ENCODE measurements at places on chromosomes 2 and 18.

DNA sequence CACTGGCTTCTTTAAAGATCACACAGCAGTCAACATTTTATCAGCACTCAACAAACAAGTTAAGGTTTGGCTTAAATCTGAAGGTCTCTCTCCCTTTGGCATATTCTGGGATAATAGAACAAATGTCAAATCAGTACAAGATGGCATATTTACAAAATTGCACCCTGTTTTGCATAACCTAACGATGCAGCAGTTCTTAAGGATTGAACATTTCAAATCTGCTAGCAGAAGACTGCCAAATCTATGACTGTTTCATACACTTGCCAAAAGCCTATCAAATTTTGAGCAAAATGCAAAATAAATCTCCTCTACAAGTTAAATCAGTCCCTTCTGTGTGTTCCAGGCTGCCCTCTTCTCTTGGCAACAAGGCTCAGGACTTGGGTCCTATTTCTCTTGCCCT, 73.6 kb downstream of the DPP4 start:
- no peak for DNase-seq

DNA sequence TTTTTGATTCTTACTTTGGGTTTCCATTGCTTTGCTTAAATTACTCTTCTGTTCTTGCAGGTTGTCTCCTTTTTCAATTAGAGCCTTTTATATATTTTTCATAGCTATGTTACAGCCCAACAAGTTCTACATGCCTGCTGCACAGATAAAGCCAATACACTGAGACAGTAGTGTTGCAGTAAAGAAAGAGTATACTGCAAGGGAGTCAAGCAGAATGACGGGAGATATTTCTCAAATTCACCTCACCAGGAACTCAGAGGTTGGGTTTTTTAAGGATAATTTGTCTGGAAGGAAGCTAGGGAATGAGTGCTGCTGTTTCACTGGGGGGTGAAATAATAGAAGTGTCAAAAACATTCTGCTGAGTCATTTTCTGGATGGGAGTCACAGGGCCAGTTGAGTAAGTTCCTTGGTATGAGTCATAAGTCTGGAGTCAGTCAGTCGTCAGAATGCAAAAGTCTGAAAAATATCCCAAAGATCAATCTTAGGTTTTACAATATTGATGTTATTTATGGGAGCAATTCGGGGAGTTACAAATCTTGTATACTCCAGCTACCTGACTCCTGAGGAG, 193.0 kb upstream of the RGPD4 start:
- DNase-seq: no peak

DNA sequence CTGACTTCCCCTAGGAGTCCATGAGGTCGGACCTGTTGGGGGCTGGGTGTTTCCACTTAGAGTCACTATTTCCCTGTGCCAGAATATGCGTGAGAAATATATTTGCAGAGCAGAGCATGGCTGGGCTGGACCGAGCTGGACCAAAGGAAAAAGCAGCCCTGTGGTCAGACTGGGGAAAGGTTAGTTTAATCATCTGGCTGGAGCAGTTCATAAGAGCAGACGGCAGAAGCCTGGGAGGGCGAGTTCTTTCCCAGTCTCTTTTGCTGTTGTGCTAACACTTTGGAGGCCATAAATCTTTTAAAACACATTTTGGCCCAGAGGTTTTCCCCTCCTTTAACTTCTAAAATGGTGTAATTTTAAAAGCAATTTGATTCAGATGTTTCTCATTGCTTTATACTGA, 66.5 kb downstream of the GLI2 start:
- no peak for DNase-seq

DNA sequence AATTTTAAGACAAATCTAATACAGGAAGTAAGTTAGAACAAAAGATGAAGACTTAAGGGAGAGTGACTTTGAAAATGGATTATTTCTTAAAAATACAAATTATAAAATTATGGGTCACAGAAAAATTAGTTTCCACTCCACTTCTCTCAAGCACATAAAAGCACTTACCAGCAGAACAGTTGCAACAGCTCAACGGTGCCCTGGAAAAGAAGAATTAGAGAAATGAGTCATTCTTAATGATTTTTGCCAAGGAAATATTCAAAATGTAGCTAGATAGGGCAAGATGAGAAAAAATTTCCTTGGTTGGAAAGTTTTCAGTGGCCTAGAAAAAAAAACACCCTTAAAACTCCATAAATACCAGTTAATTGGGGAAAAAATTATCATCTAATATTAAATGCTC, 2185.6 kb upstream of the CELF4 start:
- no peak for DNase-seq

DNA sequence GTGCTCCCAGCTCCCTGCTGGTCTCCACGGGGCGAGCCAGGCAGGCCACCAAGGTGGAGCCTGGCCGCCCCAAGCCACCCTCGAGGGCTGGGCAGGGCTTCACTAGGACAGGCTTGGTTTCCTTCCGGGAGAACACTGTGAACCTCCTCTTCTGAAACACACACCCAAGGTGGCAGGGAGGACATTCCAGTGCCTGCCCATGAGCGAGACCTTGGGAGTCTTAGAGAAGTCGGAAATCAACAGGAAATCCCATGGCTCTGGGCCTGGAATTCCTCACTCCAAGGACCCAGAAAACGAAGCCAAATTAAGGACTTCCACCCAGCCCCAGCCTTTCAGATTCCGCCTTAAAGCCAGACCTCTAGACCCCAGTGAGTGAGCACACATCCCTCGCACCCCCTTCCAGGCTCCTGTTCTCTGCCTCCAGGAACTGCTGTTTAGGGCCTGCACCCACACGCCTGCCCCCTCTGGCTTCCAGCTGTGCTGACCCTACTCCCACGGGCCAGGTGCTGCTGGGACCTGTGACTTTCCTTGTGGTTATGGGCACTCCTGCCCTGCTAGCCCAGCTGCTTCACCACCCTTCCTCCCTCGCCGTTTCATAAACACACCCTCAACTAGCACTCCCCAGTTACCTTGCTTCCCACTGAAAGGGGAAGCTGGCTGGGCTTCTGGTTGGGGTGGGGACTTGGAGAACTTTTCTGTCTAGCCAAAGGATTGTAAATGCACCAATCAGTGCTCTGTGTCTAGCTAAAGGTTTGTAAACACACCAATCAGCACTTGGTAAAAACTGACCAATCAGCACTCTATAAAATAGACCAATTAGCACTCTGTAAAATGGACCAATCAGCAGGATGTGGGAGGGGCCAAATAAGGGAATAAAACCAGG, 13.7 kb downstream of the GPR17 start:
- DNase-seq: no peak

GRCh38 chr2:132550946-132551345, 119.1 kb downstream of the LYPD1 start:
- DNase-seq: no peak

GRCh38 chr18:58831606-58832005, 33.1 kb upstream of the ZNF532 start:
- no peak for DNase-seq

DNA sequence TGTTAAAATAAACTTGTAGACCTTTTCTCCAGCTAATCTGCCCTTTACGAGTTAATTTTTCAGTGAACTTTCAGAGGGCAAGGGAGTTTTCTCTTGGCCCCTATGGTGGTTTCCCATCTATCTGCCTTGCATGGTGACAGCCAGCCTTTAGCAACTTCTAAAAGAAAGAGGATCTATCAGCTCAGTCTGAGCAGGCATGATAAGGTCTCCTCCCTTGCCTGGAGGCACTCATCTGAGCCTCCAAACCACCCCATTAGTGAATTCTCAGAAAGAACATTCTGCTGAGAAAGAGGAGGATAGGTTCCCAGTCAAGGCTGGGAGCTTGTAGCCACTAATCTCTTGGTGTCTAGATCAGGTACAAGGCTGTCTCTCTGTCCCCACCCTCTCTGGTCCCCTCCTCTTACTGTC, 10.7 kb upstream of the GYPC start:
- DNase-seq: no peak

- DNase-seq: no peak
These were observed 25.0 kb downstream of the CELF4 start for GRCh38 chr18:37540424-37541138.

GRCh38 chr2:179720173-179720772, 141.1 kb downstream of the ZNF385B start:
- DNase-seq: no peak

DNA sequence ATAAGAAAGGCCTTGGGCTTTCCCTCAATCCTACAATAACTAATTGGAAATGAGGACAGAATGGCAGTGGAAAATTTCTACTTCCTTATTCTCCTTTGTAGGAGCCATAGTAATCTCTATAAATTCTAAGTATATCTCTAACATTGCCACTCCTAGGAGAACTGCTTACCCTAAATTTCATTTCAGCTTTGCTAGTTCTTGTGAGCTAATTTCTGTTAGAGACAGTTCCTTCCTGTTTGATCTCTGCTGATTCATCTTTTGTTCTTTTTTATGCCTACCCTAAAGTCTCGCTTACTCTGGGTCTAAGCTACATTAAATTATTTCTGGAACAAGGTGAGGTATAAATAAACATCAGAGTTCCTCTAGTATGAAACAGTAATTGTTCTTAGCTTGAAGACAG, 25.7 kb downstream of the ABHD3 start:
- no peak for DNase-seq

DNA sequence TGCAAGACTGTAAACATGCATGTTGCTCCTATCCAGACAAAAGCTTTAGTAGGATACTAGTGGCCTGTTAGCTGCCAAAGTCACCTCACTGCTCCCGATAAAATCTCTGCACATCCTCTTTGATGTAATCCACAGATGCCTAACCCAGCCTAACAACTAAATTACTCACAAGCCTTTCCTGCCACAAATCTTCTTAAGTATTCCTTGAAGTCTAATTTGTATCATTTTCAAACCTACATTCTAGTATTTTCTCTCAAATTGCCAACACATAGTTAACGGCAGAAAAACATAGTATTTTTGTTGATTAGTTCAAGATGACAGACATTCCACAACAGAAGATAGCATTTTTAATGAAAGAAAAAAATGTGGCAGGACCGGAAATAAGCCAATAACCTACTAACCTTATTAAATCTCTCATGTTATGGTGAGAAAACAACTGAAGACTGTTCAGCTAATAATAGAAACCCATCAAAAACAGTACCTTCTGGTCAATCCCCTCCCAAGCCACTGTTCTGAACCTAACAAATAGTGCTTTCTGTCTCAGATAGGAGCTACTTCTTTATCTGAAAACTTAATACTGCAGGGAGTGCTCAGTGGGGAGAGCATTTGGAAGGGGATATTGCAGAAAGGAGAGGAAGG, at the start of gene MPP4:
MPP4 (minus strand) TSS at position 57 of the 639 bp plus-strand sequence. CDS start 4,690 bp downstream, outside the sequence.
- DNase-seq: no peak

GRCh38 chr2:224892574-224893204, 149.6 kb downstream of the DOCK10 start:
- DNase-seq: no peak

DNA sequence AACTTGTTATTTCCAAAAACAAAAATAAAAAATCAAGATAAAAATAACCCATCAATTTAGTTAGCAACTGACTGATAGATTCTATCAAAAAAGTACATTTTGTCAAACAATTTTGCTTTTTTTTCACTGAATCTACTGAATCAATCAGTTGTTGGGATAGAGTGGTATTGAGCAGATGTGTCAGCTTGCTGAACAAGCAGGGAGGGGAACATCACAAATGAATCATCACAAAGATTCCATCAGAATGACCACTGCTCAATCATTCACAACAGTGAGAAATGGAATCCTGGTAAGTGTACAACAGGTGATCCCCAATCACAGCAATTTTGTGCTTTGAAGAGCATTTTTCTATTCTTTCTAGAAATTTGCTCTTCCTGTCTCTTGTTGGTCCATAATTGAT, 12.3 kb upstream of the SLC14A2 start:
- DNase-seq: no peak

DNA sequence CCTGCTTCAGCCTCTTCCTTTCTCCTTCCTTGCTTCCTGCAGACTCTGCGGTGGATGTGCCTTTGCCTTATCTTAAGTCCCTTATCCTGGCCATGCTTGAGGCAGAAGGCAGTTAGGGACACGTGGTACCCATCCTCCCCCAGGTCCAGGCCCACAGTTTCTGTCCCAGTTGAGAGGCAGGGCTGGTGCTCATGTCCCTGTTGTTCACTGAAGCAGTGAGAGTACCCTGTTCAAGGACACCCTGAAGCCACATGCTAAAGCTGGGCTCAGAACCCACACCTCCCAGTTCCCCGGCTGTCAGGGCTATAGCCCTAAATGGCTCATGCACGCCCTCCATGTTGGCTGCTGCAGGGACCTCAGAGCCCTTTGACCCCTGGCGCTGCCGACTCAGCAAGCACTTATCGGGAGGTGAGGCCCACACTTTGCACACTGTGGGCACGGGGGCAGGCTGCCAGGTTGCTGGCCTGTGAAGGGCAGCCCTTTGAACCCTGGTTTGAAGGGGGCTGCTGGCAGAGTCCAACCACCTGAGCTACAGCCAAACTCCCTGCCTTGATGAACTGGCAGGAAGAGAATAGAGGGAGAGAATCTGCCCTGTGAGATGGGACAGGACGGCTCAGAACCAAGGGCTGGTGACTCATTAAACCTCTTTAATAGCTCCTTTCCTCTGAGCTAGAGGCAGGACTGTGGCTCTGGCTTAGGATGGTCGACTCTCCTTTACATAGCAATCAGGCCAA, 6.3 kb downstream of the KHK start:
- no peak for DNase-seq

DNA sequence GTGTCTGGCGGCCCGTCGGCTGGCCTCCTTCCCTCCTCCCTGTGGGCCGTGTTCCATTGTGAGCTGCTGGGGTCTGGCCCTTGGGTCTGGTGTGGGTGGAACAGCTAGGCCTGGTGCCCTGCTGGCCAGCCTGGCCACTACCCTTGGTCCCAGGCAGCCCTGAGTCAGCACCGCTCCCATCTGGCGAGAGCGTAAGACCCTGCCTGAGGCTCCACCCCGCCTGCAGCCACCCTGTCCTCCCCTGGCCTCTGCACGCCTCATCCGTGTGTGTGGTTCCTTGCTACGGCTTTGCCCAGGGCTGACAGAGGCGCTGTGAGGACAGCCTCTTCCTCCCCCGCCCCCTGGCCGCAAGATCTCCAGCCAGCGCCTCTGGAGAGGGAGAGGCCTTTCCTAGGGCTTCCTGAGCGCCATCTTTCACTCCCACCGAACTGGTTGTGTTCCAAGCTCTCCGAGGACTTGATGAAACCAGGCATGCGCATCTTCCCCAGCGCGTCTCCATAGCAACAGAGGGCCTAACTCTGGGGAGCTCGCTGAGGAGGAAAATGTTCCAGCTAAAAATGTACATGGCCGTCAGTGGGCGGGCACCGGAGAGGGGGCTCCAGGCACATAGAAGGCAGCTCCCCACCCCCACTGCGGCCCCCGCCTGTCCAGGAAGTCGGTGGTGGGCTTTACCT, 83.0 kb downstream of the STPG4 start:
- peak; percentile 66 for DNase-seq

DNA sequence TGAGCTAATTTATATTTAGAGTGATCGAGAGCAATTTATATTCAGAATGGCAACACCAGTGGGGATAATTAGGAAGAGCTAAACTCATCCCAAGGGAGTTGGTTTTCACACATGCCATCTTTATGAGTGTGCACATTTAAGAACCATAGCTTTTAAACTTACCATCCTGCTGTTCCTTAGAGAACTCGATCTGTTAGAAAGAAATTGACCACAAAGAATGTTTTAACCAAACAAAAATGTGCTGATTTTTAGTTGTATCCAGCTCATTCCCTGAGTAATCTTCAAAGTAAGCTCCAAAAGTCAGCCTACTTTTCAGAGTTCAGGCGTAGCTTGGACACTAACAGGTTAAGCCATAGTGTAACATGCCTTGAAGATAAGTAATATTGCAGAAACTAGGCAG, 12.6 kb downstream of the MYL1 start:
- DNase-seq: no peak
